ENCODE measurements at places on chromosomes 7 and 10. TPM values are rescaled to one million over a fixed set of nuclear protein-coding genes. Genes with fewer than 3 reads are reported as not detected.

GRCh38 chr10:125599194-125599593, 83.8 kb downstream of the TEX36 start:
- no peak for DNase-seq

DNA sequence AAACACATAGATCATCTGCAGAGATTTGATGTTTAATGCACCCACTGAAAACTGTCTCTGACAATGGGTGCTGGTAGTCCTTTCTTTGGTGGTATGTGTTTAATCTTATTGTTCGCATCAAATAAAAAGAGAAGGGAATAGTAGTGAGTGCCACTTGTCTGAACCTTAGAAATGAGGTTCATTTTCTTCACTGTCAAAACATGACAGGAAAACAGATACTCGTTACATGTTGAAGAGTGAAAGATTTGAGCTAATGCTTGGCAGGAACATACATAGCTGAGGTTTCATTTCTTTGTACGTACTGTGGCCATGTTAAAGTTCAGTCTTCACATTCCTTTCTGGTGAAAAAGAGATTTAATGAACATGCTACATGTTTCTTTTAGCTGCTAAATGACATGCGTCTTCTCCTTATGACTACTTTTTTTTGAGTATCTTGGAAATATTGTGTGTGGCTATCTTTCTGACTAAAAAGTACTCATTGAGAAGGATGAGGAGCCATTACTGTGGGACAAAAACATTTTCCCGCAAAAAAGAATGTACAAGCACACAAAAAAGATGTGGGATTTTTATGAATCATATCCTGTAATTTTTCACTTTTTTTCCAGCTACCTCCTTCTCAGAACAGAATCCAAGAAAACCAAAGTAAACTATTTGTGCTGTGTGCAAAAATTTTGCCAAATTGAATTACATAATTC, 108.0 kb downstream of the TWIST1 start:
- no peak for DNase-seq

The CUZD1 gene
- total RNA-seq, result 3,085 TPM

The SMURF1 gene
- 11.2 TPM for total RNA-seq

- no peak for DNase-seq
Measured at GRCh38 chr7:114153700-114154099, 234.9 kb upstream of the PPP1R3A start.

DNA sequence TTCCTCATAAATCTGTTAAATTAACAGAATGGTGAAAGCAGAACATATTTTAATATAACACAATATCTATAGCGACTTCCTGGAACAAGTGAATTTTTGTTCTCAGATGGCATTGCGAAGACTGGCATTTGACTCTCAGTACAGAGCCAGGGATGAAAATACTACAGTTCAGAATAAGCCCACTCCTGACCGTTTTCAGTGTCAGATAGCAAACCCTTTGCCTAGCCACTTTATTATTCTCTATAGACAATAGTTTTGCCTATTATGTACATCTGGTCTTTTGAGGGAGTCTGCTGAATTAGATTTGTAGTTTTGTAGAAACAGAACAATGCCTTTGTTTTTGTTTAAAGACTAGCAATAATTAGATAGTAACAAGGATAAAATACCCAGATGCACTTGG, 2.3 kb downstream of the MINPP1 start:
- DNase-seq, result no peak

The DHTKD1 gene
- total RNA-seq, result 23.6 TPM

The PSMC2 gene
- 40.0 TPM for total RNA-seq

All from pancreas (tissue), 10 donors.